ENCODE measurements at places on chromosomes 13 and 19. TPM values are rescaled to one million over a fixed set of nuclear protein-coding genes. Genes with fewer than 3 reads are reported as not detected.

SHISA7 gene
- 1.2 TPM for total RNA-seq

SMAD9 gene
- total RNA-seq = 27.0 TPM

DNA sequence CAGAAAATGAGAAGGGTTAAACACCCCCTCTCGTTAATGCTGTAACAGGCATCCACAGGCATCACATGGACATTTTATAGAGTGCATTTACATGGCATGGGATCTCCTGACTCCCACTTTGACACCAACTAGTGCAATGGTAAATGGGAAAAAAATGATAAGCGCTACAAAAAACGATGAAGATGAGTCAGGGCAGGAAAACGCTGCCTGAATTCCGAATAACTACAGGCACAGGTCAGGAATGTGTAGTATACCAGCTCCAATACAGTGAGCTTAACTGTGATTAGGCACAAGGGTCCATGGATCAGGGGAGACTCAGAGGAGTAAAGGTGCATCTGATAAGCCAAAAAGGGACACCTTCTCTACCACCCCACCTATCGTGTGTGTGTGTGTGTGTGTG is 223.6 kb downstream of the FOXO1 start:
- no peak for DNase-seq

DNA sequence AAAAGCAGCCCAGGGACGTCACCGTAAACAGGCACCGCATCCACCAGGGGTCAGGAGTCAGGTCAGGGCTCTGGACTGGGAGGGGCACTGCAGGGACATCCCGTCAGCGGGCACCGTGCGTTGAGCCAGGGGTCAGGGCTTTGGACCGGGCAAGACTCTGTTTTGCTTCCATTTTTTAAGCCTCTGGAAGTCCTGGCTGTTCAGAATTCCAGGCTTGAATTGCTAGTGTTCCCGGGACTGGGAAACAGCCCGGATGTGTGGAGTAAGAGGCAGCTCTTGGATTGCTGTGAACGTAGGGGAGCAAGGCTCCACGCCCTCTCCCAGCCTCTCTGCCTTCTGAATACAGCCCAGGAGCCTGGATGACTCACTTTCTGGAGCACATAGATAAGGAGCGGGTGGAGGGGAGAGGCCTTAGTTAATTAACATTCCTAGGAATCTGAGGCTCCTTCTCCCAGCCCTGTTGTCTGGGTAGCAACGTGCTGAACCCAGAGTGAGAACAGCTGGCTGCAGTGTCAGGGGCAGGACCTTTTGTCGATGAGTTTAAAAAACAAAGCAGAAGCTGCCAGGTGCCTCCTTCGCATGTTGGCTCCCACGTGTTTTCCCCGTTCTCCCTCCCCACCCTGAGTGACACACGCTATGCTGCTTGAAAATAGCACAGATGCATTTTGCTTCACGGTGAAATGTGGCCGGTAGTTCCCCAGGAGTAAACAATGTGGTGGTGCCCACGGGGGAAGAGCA is 21.9 kb downstream of the ATP11A start:
- DNase-seq = peak; percentile 98

GRCh38 chr13:66402066-66402465 is 828.1 kb downstream of the PCDH9 start:
- no peak for DNase-seq

- DNase-seq = no peak
These were observed 128.2 kb downstream of the MZT1 start for GRCh38 chr13:72599178-72599743.

GRCh38 chr13:98429977-98430736 is 146.8 kb downstream of the STK24 start:
- no peak for DNase-seq

DNA sequence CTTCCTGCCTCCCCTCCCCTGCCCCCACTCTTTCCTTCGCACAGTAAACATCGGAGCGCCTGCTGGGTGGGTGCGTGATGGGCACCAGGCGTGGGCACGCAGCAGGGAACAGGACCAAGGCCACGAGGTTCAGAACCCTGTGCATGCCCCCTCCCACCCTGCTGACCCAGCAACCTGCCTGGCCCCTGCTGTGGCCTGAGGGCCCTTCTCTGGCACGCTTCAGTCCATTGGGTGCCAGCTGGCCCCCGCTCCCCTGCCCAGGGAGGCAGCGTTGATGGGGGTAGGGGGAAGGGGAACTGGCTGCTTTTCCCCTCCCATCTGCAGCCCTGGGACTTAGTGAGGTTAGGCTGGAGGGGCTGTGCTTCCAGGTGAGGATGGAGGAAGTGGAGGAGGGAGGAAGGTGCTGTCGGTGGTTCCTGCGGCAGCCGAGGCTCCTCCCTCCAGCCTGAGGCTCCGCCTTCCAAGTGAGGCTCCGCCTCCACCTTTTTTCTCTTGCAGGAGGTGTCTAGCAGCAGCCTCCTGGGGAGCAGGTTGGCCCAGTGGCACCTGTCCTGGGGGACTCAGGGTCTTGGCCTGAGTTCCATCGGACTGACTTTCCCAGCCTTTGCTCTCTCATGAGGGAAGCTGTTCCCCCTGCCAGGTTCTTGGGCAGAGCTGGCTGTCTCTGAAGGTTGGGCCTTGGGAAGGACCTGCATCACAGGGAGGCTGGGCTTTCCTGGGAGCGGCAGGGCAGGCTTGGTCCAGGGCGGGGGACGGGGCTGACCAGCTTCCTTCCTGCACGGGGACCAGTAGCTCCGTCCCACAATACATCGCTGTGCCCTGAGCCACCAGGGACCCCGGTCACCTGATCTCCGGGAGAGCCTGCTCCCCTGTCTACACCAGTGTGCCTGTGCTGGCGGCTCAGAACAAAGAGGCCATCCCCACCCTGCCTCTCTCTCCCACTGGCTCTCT is 7.3 kb downstream of the PIAS4 start:
- DNase-seq = peak; percentile 15

DNA sequence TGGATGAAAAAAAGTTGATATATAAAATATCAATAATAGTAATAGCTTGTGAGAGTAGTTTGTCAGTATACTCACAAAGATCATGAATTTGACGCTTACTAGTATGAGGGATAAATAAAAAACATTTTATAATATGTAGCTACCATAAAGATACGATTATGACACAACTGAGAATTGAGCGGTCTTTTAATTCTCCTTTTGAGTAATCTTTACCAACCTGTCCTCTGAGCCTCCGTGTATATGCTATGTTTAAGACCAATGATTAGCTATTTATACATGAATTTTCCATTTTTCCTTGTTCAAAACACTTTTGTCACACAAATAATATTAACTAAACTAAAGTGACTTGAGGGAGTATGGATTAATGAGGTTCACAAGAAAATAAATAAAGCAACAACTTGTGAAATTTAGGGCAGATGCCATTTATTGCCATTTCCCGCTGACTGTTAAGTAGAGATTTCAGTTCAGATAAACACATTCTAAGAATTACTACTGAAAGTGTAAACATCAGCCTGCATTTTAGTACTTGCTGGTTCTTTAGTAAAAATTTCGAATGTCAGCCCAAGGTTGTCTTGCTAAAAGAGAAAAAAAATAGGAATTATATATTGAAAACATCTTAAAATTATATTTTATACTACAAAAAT is 6.2 kb upstream of the IRS2 start:
- DNase-seq = no peak

DNA sequence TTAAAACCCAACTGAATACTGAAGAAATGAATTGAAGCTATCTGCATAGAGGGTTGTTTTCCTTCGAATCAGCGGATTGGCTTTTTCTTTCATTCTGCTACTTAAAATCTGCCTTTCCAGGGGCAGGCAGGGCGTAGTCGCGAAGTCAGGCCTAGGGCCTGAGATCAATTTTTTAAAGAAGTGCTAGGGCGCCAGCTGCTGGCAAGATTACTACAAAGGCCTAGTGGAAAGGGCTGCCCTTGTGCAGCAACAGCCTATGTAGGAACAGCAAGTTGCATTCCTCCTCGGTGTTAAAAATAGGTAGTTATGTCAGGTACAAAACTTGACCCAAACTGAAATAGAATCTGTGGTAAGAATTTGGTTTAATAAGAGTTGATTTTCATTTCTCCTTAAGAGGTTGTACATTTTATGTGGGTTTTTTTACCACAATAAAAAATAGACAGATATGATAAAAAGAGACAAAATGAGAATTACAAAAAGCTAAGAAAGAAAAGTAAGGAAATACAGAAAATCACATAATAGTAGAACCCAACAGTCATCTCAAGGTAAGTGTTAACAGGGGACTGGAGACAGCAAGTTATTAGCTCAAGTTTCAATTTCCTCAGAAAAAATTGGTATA is 9.5 kb upstream of the URAD start:
- DNase-seq = peak; percentile 78

DNA sequence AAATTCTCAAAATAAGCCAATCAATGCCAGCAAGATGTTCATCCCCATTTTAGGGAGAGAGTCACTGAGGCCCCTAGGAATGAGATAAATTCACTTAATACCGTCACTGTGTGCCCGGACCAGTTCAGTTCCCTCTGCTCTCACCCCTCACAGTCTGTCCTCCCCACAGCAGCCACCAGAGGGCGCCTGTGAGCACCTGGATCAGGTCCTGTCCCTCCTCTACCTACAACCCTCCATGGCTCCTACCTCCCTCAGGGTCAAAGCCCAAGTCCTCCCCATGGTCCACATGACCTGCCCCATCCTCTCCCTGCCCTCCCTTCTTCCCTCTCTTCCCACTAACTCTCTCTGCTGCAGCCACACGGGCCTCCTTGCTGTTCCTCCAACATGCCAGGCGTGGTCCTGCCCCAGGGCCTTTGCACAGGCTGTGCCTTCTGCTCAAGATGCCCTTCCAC is 42.0 kb upstream of the NFIC start:
- no peak for DNase-seq

DNA sequence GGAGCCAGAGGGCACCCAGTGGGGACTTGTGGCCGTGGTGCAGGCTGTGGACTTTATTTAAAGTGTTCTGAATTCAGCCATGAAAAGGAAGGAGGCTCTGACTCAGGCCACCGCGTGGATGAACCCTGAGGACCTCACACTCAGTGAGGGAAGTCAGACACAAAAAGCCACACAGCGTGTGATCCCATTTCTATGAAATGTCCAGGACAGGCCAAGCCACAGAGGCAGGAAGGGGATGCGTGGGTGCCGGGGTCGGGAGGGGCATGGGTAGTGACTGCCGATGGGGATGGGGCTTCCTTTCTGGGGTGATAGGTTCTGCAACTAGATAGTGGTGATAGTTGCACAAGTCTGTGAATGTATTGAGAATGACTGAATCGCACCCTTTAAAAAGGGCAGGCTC is 8.7 kb upstream of the ZBTB7A start:
- DNase-seq = no peak

DNA sequence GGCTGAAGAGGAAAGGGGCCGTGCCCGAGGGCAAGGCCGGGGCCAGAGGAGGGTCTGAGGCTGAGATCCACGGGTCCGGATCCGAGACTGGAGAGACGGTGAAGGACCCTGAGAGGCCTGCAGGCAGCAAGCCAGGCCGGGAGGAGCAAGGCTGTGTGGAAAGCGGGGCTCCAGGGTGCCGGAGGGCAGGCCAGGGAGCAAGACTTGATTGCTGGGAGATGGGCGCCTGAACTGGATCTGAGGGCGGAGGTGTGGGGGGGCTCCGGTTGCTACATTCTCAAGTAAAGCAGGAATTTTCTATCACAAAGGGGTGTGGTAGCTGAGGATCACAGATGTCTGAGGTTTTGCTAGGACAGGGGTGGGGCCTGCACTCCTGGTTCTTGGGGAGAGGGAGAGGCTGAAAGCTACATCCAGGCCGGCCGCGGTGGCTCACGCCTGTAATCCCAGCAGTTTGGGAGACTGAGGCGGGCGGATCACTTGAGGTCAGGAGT is 3.8 kb downstream of the MAMSTR start:
- peak; percentile 83 for DNase-seq

DNA sequence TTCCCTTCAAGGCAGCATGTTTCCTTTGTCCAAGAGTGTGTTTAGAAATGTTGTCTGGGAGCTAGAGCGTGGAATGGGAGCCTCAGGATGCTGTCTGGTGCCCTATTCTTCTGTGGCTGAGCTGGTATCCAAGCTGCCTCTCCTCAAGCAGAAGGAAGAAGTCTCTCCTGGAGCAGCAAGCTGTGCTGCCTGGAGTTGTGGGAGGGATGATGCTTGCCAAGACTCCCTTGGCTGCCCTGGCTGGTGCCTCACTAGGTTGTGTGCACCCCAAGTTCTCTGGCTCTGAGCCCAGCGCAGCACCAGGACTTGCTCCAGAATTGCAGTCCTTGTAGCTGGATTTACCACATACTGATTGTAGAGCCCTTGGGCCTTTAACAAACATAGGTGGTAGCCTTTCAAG is 4.7 kb upstream of the CYP4F3 start:
- no peak for DNase-seq

GRCh38 chr13:48000559-48001113 is 437 bp downstream of the SUCLA2 start:
- DNase-seq = no peak

DNA sequence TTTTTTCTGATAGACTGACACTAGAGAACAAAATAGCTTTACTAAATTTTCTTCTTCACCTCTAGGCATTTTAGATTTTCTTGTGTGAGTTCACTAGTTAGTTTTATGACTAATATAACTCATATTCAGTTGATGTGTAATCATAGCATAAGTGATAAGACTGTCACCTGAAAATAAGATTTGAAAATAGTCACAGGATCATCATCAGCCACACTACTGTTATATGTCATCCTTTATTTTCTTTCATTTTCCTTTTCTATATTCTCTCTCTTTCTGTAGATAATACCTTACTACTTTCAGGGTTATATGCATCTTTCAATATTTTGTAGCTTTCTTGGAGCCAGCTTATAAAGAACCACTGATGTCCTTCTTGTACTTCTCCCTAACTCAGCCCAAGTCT is 292.6 kb downstream of the TDRD3 start:
- no peak for DNase-seq

DNA sequence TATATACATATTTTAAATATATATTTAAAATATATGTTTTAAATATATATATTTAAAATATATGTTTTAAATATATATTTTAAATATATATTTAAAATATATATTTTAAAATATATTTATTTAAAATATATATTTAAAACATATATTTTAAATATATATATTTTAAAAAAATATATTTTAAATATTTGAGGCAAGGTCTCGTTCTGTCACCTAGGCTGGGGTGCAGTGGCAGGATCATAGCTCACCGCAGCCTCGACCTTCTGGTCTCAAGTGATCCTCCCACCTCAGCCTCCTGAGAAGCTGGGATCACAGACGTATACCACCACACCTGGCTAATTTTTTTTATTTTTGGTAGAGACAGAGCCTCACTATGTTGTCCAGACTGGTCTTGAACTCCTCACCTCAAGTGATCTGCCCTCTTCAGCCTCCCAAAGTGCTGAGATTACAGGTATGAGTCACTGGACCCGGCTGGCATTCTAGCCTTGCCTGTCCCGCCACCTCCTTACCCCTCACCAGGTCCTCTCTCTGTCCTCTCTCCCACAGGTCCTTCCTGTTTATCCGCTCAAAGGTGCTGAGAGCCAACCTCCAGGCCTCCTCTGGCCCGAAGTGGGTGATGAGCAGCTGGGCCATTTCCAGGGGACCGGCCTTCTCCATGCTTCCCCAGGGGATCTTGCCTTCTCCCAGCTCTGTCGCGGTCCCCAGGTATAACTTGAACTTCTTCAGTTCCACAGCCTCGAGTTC is 564 bp downstream of the NLRP12 start:
- no peak for DNase-seq

DNA sequence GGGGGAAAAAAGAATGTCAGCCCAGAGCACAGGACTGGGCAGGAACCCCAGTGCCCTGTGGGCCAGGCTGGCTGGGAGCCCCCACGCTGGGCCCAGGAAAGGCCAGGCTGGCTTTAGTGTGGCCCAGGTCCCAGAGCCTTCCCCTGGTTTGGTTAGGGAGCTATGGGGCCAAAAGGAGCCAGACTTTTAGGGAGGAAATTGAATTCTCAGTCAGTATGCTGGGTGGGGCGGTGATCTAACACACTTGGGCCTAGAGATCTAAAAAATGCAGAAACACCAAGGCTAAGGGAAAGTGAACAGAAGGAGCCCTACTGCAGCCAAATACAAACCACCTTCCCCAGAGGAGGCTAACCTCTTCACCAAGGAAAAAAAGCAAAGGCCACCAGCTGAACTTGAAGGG is 137.5 kb downstream of the CRYL1 start:
- no peak for DNase-seq

All from umbilical cord (tissue), 2 donors.